Adrenal gland (tissue), 19 donors: ENCODE measurements at places on chromosomes 3 and 15. TPM values are rescaled to one million over a fixed set of nuclear protein-coding genes. Genes with fewer than 3 reads are reported as not detected.

The MIX23 gene
- total RNA-seq = 34.6 TPM

GRCh38 chr3:54123003-54123775, 837 bp downstream of the CACNA2D3 start:
- peaks cover 32% of the 10 kb centered on the region for H3K27me3 ChIP-seq
- no peak overlapping the region for H3K27ac ChIP-seq
- no peaks in the 10 kb centered on the region for H3K36me3 ChIP-seq
- H3K4me3 ChIP-seq = no peak overlapping the region
- DNase-seq = no peak

The ISY1 gene
- total RNA-seq = 31.2 TPM

The UPK1B gene
- total RNA-seq = not detected

DNA sequence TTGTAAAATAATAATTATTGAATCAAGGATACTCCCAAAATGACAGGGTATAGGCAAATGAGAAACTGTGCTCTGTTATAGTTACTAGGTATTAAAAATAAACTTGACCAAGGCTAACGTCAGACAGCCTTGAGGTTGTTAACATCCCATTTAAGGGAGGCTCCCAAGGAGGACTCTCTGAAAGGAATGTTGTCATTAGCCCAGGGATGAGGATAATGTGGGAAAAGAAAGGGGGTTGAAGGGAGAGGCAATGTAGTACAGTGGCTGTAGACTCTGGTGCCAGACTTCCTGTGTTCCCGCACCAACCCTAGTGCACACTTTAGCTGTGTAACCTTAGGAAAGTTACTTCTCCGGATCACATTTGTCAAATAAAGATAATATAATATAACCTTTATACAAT, 47.0 kb upstream of the RARB start:
- H3K27me3 ChIP-seq = no peaks in the 10 kb centered on the region
- peak overlapping the region; percentile 63 for H3K27ac ChIP-seq

DNA sequence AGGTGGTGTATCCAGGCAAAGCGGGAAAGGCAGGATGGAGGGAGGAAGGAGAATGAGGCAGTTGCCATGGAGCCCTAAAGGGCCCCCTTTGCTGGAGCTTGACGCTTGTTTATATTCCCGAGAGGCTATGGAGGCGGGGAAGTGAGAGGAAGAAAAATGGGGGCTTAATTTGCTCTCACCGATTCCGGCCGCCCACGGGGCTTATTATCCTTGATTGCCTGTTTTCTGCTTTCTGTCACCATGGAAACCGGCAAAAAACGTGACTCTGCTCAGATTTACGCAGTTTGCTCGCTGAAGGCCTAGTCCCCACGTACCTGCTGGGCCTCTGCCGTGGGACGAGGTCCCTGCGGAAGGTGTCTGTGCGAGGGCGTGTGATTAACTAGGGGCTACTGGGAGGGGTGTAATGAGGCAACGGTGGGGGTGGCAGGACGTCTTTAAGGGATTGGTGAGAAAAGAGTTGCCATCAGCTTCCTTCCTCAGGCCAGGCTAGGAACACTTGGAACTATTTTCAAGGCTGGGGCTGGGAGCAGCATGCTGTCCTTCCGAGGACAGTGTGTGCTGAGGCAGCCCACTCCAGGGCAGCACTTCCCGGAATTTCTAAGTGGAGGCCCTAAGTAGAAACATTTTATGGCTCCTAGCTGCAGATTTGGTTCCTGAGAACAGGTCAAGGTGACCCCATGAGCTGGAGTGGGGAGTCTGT, 110.8 kb upstream of the NDN start:
- H3K4me1 ChIP-seq = no peaks in the 10 kb centered on the region
- no peaks in the 10 kb centered on the region for H3K27me3 ChIP-seq
- no peaks in the 10 kb centered on the region for H3K36me3 ChIP-seq
- DNase-seq = no peak

The CPNE4 gene
- total RNA-seq = 0.42 TPM

DNA sequence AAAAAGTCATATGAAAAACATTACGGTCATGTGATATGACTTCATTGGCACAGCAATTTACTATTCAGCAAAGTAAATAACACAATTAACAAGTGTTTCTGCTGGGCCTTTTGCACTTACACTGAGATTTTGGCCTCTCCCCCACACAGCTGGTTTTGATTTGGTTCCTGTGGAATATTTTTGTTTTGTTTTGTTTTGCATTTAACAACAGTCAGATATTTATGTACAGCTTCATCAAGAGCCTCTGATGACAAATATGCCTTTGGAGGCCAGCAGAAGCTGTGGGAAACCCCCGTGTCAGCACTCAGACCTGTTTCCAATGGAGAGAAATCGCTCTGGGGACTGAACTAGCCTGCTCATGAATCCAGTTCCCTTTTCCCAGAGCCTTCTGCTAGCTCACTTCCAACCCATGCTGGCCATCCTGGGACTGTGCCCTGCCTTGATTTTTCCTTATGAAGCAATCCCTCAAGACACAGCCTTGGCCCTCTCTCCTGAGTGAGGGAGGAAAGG, 161.9 kb downstream of the ATG7 start:
- H3K27me3 ChIP-seq = no peaks in the 10 kb centered on the region
- no peak overlapping the region for H3K4me3 ChIP-seq
- H3K36me3 ChIP-seq = no peaks in the 10 kb centered on the region

The MINAR1 gene
- total RNA-seq = 43.0 TPM

DNA sequence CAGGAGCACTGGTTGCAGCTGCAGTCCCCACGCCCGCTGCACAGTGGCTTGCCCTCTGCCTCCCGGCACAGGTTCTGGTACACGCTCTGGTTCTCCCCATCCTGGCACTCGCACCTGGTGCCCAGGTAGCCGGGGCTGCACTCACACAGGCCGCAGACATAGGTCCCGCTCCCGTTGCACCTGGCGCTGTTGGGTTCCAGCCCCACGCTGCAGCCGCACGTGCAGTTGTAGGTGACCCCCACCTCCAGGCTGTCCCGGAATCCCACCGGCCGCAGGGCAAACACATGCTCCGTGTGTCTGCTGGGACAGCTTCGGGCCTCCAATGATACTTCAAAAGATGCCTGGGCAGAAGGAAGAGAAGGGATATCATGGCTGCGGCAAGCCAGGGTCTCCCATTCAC, 66.2 kb downstream of the UMPS start:
- DNase-seq = no peak
- no peak overlapping the region for H3K4me3 ChIP-seq
- H3K4me1 ChIP-seq = peaks cover 19% of the 10 kb centered on the region
- H3K36me3 ChIP-seq = peaks cover 12% of the 10 kb centered on the region

DNA sequence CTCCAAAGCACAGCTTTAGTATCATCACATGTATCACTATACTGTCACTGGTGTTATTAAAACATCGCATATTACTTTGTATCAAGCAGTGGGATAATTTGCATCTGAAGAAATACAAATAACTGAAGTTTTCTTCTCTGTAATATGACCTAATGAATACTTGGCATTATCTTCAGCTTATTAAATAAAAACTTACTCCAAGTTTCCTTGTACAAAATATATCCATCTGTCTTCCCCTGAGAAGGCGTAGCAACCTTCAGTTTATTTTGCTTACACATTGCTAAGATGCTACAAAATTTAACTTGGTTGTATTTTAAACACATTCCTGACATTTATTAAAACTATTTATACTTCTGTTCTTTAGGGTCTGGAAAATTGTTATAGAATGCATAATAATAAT, 13.7 kb downstream of the FGF7 start:
- no peaks in the 10 kb centered on the region for H3K4me1 ChIP-seq
- no peaks in the 10 kb centered on the region for H3K27me3 ChIP-seq
- H3K27ac ChIP-seq = no peak overlapping the region
- no peak overlapping the region for H3K4me3 ChIP-seq

The WDR76 gene
- 2.0 TPM for total RNA-seq
